Stimulated activated CD4-positive, alpha-beta T cell treated with anti-CD3 and anti-CD28 coated beads, Interleukin-12 subunit alpha, Interleukin-12 subunit beta, amount 100 ng/mL, for 24 hours (primary cell): ENCODE measurements at places on chromosomes 11 and 22.

DNA sequence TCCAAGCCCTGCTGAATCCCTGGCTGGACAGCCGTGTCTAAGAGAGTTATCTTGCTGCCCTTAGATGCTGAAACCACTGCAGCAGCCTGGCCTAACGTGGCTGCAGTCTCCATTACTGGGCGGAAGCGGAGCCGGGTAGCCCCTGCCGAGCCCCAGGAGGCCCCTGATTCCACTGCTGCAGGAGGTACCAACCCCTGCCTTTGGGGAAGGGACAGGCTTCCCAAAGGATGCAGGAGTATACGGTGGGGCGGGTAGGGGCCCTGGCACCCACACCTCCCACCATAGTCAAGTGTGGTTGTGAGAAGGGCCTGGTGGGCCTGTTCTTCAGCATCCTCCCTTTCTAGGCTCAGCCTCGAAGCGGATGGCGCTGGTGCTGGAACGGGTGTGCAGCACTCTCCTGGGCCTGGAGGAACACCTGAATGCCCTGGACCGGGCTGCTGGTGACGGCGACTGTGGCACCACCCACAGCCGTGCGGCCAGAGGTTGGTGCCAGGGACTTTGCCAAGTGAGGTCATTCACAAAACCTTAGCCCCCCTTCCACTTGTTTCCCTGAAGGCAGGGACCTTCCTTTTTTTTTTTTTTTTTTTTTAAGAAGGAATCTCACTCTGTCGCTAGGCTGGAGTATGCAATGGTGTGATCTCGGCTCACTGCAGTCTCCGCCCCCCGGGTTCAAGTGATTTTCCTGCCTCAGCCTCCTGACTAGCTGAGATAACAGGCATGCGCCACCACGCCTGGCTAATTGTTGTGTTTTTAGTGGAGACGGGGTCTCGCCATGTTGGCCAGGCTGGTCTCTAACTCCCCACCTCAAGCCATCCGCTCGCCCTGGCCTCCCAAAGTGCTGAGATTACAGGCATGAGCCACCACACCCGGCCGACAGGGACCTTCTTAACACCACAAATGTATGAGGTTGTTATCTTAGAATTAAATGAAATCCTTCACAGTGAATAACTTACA, 11.0 kb downstream of the TKFC start:
- DNase-seq, result no peak

DNA sequence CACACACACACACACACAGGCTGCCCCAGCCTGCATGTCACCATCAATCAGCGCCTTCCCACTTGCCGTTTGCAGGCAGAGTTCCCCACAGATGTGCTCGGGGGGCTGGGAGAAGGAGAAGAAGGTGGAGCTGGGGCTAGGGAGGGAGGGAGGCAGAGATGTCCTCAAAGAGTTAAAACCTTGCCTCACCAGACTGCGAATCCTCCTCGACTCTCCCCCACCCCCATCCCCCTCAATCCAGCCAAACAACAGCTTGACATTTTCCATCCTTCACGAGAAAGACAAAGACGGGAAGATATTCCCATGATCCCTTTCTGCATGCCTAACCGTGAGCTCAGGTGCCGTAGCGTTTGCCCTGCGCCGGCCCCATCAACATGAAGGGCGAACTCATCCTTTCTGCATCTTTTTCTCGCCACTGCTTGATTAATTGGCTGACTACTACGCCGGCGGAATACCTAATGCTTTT, 365.5 kb downstream of the MIAT start:
- no peak for DNase-seq

GRCh38 chr11:128232588-128232987, 354.8 kb downstream of the ETS1 start:
- peak; percentile 61 for DNase-seq

DNA sequence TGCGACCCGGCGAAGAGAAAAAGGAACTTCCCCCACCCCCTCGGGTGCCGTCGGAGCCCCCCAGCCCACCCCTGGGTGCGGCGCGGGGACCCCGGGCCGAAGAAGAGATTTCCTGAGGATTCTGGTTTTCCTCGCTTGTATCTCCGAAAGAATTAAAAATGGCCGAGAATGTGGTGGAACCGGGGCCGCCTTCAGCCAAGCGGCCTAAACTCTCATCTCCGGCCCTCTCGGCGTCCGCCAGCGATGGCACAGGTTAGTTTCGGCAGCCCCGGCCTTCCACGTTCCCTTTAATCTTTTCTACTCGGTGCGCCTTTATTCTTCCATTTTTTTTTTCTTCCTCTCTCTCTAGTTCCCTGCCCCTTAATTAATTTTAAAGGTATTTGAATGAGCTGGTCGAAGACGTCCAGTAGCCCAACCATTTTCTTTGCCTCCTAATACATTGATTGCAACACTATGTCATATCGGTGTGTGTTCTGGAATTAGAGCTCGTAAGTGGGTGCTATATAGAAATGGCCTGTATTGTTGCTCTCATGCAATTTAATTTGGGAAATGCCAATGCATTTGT, 537 bp downstream of the EP300 start:
- DNase-seq, result peak; percentile 11
